Kidney epithelial cell (primary cell): ENCODE measurements at places on chromosomes 12 and 14. TPM values are rescaled to one million over a fixed set of nuclear protein-coding genes. Genes with fewer than 3 reads are reported as not detected.
A peak's percentile ranks its signal among the peaks of the same experiment; 100 is the strongest.

Gene NACA
- 1,136 and 1,207 TPM in 2 replicates for total RNA-seq

Gene DNM1L
- total RNA-seq: 60.0 and 70.8 TPM in 2 replicates

Gene LRP1-AS
- total RNA-seq: not detected in 2 replicates

Gene KRT86
- 6.9 and 9.2 TPM in 2 replicates for total RNA-seq

Gene MANSC4
- total RNA-seq: not detected in 2 replicates

Gene RBP5
- total RNA-seq: 0.27 TPM in 1 of 2 replicates, not detected in the other

Gene REM2
- total RNA-seq: 0.48 and 1.2 TPM in 2 replicates

Gene JPH4
- total RNA-seq: 1.0 and 1.1 TPM in 2 replicates

Gene ANKRD33
- total RNA-seq: not detected in 2 replicates

Gene DIO3
- 0.13 and 0.27 TPM in 2 replicates for total RNA-seq

Gene SMOC1
- total RNA-seq: 1.4 and 2.7 TPM in 2 replicates

GRCh38 chr12:118188690-118189371 is 52.9 kb downstream of the PEBP1 start:
- no peak for DNase-seq

- DNase-seq: no peak
Observed at GRCh38 chr14:35818346-35819115, 7.6 kb upstream of the BRMS1L start.

DNA sequence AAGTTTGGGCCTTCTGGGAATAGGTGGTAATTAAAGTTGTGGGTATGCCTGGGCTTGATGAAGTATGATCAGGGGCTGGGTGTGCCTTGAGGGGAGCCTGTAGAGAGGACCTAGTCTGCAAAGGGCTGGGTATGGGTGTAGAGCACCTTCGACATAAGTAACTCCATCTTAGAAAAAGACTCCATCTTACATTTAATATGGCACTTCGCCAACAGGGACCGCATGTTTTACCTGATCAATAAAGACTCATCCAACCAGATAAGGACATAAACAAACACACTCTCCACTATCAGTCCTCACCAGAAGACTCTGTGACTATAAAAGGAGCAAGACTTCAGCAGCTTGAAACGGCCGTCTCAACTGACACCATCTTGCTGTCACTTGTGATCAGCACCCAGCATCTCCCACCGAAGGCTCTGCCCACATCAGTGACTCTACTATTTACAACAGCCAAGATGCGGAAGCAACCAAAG is 23.5 kb upstream of the GPR68 start:
- no peak for DNase-seq

DNA sequence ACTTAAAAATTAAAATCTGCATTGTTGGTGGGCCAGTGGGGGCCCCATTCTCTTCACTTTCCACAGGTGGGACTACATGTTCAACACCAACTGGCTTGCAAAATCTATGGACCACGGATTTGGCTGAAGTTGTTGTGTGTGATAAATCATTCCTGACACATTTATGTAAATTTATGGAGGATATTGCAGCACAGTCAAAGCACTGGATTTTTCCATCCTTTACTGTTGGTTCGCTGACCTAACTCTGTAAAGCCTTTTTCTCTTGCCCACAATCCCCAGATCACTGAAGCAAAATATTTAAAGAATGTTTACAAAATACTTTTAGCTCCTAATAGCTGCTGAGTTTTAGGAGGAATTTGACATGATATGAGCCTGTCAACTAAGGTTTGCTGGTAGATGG is 219.7 kb upstream of the PRICKLE1 start:
- DNase-seq: no peak

DNA sequence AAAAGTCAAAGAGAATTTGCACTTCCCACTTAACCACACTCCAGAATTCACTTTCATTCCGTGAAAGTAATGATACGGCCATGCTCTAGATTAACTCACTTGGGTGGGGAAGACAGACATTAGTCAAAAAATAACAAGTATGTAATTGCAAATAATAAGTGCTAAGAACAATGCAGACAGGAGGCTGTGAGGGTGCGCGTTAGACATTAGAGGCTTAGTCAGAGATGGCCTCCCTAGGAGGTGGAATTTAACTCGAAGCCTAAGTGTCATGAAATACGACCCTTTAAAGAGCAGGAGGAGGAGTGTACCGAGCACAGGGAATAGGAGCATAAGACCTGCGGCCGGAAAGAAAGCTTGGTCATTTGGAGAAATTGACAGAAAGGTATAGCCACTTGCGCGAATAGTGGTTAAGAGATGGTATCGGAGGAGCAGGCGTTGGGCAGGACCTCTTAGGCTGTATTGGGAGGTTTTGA is 628 bp downstream of the SNRPF start:
- DNase-seq: no peak

DNA sequence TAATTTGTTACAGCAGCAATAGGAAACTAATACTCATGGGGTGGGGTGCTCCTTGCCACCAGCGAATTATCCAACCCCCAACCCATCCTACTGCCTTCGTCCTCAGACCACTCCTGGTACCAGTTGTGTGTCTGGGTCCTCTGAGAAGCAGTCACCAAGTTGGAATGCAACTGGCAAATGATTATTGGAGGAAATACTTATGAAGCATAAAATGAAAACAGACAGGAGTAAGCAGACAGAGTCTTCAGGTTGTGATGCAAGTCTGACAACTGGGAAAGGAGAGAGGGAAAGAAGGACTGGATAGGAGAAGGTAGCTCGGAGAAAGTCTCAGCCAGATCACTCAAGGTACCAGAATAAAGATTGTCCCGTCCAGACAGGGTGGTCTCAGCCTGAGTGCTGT is 181.1 kb upstream of the ARID2 start:
- no peak for DNase-seq

- no peak for DNase-seq
Observed at GRCh38 chr12:15829949-15830348, 40.8 kb upstream of the EPS8 start.

DNA sequence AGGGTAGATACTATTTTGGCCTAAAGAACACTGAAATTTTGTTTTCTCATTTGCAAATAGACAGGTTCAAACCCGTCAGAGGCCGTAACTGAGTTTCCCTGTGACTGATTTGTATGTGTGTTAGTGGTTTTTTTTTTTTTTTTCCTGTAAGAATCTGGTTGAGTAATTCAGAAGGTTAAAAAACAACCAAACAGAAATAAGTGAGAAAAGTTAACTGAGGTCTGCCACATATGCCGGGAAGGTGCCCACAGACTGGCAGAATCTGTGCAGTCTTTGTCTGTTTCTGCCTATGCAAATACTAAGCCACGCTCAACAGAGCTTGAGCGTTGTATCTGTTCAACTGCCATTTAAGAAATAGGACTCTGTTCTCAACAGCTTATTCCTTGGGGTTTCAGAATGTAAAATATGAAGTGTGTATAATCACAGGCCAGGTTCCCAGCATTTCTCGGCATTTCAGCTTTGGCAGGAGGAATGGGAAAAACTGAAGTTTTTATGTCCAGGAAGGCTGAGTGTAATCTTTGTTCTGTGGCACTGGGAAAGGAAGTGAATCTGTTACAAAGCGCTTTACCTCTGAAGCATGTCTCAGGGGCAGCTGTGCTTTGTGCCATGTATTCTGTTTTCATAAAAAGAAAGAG is 181.9 kb downstream of the PRKCH start:
- DNase-seq: no peak

DNA sequence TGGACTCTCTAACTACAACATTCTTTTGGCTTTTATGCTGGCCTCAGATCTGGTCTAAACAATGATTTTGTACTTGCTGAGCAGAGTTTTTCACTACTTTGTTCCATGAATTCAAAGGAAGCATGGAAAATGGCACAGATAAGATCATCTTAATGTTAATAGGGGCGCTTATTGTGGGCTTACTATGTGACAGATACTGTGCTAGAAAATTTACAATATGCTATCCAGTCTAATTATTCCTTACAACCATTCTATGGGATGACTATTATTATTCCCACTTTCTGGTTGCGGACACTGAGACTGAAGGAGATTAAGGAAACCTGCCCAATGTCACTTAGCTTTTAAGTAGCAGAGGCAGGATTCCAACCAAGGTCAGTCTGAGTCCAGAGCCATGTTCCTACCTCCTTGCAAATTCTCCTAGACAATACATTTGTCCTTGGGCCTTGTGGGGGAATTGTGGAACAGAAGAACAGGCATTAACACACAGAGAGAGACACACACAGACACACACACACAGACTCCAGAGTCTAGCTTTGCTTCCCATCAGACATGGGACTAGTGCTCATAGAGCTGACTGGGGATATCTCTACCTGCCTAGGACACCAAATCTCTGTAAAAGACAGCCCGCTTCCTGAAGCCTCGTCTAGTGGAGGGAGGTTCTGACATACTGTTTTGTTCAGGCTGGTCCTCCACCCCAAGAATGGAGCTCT is 107.7 kb downstream of the SLC38A1 start:
- DNase-seq: no peak

DNA sequence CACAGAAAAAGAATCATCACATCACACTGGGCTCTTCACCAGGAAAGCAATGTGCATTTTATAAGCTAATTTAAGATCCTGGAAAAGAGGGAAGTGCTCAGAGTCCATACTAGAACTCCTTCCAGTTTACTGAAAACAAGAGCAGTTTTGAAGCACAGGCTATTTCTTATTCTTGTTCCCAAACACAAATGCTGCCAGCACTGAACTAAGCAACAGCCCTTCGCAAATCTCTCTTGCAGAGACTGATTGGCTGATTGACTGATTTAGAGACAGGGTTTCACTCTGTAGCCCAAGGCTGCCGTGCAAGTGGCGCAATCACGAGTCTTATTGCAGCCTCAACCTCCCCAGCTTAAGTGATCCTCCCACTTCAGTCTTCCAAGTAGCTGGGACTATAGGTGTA is 44.8 kb downstream of the BCL2L14 start:
- no peak for DNase-seq

- DNase-seq: no peak
Observed at GRCh38 chr14:63788011-63788933, 60.4 kb upstream of the SGPP1 start.

- DNase-seq: no peak
Observed at GRCh38 chr14:63773504-63773903, 45.6 kb upstream of the SGPP1 start.

DNA sequence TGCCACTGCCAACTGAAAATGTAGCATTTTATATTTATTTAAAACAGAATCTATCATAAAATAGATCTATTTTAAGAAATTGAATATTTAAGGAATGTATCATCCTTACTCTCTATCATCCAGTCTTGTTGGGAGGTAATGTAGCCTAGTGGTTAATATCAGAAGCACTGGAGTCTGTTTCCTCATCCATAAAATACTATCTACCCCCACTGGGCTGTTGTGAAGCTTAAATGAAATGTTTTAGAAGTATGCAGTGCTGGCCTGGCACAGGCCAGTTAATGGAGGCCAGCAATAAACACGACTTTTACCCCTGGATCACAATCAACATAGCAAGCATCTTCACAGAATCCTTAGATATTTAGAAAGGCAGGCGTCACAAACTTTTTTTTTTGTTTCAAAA is 188.0 kb downstream of the CAND1 start:
- no peak for DNase-seq

GRCh38 chr14:68458840-68459469 is 333.9 kb downstream of the ZFP36L1 start:
- DNase-seq: peak; percentile 91

GRCh38 chr12:108430245-108430644 is 84.8 kb upstream of the FICD start:
- DNase-seq: peak; percentile 5
